ENCODE measurements at places on chromosomes 16 and 17.
A peak's percentile ranks its signal among the peaks of the same experiment; 100 is the strongest.

DNA sequence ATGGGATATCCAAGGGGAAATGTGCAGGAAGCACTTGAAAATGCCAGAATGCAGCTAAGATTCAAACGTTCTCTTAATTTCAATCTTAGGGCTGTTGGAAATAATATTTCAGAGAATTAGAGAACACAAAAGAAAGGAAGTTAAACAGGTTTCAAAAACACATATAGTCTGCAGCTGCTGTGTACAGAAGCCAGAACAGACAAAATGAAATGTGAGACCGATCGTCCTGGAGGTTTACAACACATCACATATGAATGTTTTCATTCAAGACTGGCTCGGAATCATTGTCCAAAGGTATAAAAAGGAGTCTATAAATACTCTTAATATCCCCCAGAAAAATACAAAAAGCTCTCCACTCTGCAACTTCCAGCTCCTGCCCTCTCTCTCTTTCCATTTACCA is 14.3 kb downstream of the CYTH1 start:
- no peak for DNase-seq

GRCh38 chr17:81511804-81512561 is 616 bp downstream of the ACTG1 start:
- no peak for DNase-seq

DNA sequence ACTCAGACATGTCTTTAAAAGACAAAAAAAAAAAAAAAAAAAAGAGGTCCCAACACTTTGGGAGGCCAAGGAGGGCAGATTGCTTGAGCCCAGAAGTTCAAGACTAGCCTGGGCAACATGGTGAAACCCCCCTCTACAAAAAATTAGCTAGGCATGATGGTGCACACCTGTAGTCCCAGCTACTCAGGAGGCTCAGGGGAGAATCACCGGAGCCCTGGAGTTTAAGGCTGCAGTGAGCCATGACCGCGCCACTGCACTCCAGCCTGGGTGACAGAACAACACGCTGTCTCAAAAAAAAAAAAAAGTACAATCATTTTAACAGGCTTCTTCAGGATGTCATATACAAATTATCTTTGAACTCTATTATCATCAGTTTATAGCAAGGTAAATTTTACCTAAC is 22.0 kb downstream of the C16orf87 start:
- DNase-seq, result no peak

DNA sequence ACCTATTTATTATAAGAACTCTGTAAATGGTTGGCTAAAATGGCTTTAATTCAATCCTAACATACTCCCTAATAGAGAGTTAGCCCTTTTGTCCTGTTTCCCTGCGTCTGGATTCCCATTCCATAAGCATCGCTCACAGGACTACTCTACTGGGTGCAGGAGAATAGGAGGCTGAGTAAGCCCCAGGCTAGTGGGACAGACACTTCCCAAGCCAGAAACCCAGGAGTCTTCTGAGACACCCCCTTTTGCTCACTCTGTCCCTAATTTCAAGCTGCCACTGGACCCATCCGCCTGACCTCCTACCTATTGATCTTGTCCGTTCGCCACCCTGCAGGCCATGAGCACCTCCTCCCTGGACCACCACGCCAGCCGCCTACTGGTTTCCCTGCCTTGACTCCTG is 16.7 kb upstream of the TOB1 start:
- peak; percentile 67 for DNase-seq

- DNase-seq, result no peak
Observed at GRCh38 chr17:76071531-76072147, 678 bp downstream of the SRP68 start.

DNA sequence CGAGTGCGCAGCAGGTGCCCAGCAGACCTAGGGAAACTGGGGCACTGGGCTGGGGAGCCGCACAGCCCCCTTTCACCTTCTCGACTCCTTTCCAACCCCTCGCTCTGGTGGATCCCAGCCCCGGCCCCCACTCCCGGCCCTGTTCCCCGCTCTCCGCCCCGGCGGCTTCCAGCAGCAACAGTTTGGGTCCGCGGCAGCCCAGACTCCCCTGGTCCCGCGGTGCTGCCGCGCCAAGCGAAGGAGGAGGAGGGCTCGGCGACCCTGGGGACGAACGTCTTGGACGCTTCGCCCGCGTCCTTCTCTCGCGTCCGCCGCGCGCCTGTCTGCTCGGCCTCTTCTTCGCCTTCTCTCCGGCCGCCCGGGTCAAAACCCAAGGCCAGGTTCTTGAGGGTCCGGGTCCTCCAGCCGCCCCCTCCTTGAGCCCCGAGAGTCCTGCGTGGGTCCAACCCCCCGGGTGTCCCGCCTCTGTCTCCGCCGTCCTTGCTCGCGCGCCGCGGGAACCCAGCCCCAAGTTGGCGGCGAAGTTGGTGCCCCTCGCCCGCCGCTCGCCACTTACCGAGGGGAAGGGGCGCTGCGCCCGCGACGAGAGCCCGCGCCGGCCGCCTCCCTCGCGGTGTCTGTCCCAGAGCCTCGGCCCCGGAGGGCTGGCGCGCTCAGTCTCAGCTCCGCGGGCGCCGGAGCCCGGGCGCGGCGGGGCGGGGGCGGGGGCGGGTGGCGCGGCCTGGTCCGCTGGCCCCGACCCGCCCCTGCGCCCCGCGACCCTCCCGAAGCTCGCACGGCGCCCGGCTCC is 1.4 kb upstream of the GRIN2C start:
- DNase-seq, result no peak

GRCh38 chr16:11386791-11387546 is 41.7 kb downstream of the RMI2 start:
- DNase-seq, result peak; percentile 35

DNA sequence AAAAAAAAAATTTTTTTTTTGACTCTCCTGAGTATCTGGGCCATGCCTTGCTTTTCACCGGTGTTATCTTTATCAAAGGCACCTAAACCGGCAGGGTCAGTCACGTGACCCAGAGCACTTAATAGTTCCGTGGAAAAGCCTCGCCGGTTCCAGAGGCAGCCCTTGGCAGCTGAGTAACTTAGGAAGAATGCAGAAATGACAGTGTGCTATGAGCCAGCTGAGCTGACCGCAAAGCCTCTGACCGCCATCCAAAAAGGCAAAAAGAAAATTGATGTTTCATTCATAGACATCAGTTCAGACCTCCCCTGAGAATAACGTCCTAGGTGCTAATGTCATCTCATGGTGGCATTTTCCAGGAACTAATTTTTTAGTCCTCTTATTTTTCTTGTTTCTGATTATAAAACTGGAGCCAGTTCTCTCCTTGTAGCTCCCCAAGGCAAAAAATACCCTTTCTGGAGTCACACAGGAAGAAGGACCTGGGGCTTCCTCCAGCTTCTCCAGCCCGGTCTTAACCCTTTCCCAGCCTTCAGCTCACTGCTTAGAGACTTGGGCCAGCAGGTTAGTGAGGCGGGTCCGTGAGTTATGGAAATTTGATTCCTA is 122.6 kb downstream of the SOCS1 start:
- DNase-seq, result peak; percentile 96

GRCh38 chr17:77842528-77843147 is 115.9 kb upstream of the TNRC6C start:
- DNase-seq, result peak; percentile 36

DNA sequence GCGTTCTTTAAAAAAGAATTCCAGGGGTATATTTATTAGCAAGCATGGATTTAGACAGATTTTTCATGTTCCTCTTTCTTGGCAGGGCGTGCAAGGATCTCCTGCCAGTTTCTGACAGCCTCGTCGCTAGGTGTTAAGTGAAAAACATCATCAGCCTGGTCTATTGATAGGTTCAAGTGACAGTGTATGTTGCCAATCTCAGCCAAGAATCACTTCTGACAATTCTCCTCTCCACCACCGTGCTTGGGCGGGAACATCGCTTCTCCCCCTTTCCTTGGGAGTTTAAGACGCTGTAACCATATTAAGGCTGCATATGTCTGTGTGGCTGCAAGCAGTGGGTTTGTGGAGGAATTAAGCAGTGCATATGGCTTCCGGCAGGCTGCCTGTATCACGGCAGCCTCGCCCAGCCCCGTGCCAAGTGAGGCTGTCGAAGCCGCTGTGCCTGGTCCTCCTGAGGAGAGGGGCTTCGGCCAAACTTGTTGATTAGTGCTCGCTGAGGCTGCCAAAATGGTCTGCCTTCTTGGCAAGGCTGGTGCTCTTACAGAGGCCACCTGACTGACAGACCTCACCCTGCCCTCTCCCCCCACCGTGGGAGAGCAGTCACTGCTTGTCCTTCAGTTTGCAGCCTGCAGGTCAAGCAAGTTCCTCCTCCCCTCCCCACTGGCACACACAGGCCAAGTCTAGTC is 132.2 kb upstream of the MPHOSPH6 start:
- no peak for DNase-seq

GRCh38 chr17:49846938-49847712 is 744 bp downstream of the TAC4 start:
- no peak for DNase-seq

DNA sequence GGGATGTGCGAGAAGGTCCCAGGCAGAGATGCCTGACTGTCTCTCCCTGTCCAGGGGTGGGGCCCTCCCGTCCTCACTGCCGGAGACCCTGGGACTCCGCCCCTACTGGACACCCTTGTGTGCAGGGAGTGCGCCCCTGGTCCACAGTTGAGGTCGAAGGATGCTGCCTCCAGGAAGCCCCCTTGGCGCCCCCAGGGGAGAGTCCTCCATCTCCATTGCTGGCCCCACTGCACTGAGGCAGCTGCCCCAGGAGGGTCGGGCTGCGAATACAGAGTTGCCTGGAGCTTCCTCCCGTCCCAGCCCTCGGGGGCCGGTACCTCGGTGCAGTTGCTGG is 26.6 kb downstream of the CTU2 start:
- no peak for DNase-seq

- no peak for DNase-seq
Observed at GRCh38 chr16:88938777-88939244, 38.2 kb downstream of the CBFA2T3 start.

GRCh38 chr17:2716649-2717048 is 5.1 kb upstream of the CLUH start:
- DNase-seq, result no peak

- no peak for DNase-seq
Observed at GRCh38 chr17:63496663-63497400, 20.0 kb downstream of the ACE start.

- no peak for DNase-seq
Observed at GRCh38 chr16:19858340-19859018, 26.2 kb downstream of the GPRC5B start.

DNA sequence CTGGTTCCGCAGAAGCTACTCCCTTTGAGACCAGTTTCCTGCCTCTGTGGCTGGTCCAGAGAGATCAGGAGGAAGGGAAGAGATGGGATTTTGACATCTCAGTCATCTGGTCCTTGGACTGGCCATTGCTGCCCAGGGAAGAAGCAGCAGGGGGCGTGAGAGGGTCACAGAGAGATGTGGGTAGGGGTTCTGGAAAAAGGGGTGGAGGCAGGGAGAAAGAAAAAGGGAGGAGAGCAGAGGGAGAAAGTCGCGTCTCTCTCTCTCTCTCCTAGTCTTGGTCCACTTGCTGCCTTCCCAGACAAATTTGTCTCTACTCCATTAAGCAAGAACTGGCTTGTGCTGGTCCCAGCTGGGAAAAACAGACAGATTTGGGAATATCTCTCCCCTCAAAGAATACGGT is 4.4 kb downstream of the SHBG start:
- peak; percentile 45 for DNase-seq

DNA sequence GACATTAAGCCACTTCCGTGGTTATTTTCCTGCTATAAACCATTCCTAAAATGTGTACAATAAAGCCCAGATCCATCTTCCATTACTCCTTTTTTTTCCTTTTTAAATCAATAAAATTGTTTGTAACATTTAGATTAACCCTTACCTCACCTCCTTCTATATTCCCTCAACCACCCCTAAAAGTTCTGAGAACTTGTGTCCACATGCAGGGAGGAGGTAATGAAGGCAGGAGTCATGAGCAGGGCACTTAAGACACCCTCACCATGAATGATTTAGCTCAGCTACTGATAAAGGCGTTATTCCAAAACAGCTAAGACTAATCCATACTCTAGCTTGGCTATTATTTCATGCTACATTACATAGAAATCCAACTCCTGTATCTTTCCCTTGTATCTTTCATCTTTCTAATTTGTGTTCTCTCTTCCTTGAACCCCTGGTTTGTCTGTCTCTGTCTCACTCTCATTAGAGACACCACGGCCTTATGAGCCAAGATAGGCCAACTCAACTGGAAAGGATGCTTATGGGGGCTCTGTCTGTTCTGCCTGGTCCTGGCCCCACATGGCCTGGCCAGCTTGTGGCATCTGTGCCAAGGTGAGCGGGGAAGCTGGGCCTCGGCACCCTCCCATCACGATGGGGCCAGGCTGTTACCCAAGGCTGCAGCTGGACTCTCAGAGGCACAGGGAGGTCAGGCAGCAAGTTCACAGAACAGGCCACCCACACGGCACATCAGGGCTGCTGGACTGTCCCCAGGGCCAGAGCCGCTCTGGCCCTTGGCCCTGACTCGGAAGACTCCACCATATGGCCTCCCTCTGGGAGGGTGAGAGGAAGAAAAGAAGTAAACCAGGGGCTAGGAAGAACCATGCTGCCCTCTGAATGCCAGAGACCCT is 294.4 kb downstream of the SOX9 start:
- DNase-seq, result no peak

DNA sequence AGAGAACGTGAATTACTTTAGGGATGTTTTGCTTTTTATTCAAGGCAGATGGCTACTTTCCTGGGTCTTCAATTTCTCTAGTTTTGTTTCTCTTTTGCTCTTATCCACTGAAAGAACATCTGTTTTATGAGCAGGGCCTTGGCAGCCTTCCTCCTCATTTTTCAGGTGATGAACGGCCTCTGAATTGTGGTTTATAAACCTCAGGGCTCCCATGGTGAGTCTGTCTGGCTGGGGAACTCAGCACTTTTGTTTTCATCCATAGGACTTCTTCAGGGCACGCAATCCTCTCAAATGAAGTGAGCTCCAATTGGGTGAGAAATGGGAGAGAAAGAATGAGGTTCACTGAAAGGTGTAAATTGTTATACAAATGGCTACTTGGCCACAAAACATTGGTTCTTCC is 186.4 kb upstream of the ERCC4 start:
- no peak for DNase-seq

- DNase-seq, result no peak
Observed at GRCh38 chr17:10173913-10174312, 24.5 kb downstream of the GAS7 start.

- peak; percentile 67 for DNase-seq
Observed at GRCh38 chr17:74457146-74457819, 9.2 kb upstream of the CD300A start.

GRCh38 chr16:2808181-2808580 is 8.9 kb upstream of the PRSS21 start:
- no peak for DNase-seq

All from fibroblast of the aortic adventitia (primary cell).